ENCODE measurements at places on chromosomes 2 and 18.
A peak's percentile ranks its signal among the peaks of the same experiment; 100 is the strongest.

GRCh38 chr2:28163028-28163427, 229.6 kb upstream of the FOSL2 start:
- DNase-seq = no peak

- DNase-seq = peak; percentile 49
Measured at GRCh38 chr2:65429786-65430602, 2.4 kb downstream of the SPRED2 start.

GRCh38 chr2:122186761-122187222, 431.3 kb downstream of the TSN start:
- no peak for DNase-seq

DNA sequence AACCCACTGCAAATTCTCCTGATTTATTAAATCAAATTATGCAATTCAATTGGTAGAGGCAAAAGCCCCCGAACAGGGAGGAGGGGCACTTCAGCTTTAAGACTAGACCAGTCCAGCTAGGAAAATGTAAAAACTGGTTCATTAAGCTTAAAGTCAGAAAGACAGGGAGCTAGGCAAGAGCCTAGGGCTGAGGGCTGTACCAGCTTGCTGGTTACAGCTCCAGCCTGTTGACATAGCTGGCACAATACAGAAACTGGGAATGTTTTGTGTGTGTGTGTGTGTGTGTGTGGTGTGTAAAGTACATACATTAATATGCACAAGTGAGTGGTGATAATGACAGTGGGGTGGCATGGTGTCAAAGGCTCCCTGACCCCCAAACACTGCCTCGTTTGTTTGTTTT, 307.0 kb upstream of the CELF4 start:
- DNase-seq = no peak

DNA sequence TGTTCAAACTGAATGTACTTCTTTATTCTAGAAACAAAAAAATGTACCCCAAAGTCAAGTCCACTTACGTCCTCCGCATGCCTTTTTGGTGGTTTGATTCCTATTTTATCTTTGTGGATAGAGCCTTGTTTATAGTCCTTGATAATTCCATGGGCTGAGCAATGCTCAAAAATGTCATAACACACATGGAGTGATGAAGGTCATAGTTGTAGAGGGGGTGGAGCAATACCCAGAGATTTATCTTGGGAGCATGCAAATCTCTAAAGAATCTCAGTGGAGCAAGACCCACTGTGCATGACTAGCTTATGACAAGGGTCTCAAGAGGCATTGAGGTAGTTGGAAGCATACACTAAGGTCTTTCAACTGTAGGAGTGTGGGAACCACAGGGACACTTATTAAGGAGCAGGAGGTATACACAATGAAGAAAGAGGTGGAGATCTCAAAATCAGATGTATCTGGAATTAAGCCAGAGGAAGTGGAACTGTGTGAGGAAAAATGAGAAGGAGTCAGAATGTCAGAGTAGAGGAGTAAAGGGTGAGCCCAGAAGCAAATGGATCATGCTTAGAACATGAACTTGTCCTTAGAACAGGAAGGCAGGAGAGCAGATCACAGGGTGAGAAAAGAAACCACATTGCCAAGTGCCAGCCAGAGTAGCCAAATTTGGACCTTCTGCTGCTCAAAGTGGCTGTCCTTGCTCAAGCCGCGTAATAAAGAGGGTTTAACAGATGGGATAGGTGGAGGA, 68.1 kb upstream of the STK39 start:
- no peak for DNase-seq

GRCh38 chr2:227515742-227516141, 43.8 kb downstream of the AGFG1 start:
- DNase-seq = no peak

DNA sequence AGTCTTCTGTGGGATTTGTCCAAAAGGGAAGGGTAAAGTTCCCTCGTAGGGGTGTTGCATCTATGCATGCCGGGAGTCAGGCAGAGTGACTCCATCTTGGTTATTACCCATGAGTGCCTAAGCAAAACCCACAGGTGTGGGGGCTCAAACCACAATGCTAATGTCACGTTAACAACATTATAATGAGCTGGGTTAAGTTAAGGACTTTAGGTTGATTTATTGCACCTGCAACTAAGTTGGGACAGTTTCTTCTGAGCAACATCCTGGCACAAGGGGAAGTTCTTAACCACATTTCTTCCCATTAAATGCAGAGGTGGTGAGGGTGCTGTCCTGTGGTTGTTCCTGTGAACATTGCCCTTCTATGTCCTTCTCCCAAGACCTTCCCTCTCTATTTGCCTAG, 1596.8 kb upstream of the SLC39A10 start:
- DNase-seq = no peak

- no peak for DNase-seq
Measured at GRCh38 chr2:190214426-190215194, 105.0 kb downstream of the HIBCH start.

- DNase-seq = no peak
Measured at GRCh38 chr2:2263196-2263829, 67.8 kb downstream of the MYT1L start.

- DNase-seq = peak; percentile 75
Measured at GRCh38 chr2:237774811-237775553, 23.6 kb upstream of the RBM44 start.

- no peak for DNase-seq
Measured at GRCh38 chr2:10412380-10412779, 35.7 kb downstream of the ODC1 start.

- no peak for DNase-seq
Measured at GRCh38 chr2:26754972-26755670, 9.0 kb upstream of the SLC35F6 start.

- DNase-seq = no peak
Measured at GRCh38 chr2:133651861-133652260, 83.6 kb upstream of the NCKAP5 start.

GRCh38 chr2:98900721-98901120, 35.3 kb downstream of the CRACDL start:
- no peak for DNase-seq

- DNase-seq = no peak
Measured at GRCh38 chr2:160859096-160859495, 301.1 kb upstream of the TANK start.

GRCh38 chr2:224990710-224991109, 51.6 kb downstream of the DOCK10 start:
- no peak for DNase-seq

DNA sequence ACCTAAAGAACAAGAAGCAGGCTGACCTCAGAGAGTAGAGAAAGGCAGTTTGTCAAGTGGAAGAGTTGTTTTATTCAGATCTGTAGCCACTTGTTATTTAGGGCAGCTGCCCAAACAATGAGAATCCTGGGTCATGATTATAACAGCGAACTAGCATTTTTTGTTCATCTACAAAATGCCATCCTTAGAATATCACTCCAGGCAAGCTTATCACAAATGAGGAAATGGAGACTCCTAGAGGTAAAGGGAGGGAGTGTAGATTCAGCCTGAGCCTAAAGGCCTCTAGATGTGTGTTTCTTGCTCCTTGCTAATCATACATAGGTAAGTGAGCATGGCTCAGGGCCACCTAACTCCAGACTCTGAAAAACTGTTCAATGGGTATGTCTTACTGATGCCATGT, 126.1 kb downstream of the HNMT start:
- peak; percentile 63 for DNase-seq

GRCh38 chr18:67265464-67266245, 250.9 kb downstream of the DSEL start:
- DNase-seq = no peak

GRCh38 chr2:23436346-23437098, 51.5 kb downstream of the KLHL29 start:
- no peak for DNase-seq

DNA sequence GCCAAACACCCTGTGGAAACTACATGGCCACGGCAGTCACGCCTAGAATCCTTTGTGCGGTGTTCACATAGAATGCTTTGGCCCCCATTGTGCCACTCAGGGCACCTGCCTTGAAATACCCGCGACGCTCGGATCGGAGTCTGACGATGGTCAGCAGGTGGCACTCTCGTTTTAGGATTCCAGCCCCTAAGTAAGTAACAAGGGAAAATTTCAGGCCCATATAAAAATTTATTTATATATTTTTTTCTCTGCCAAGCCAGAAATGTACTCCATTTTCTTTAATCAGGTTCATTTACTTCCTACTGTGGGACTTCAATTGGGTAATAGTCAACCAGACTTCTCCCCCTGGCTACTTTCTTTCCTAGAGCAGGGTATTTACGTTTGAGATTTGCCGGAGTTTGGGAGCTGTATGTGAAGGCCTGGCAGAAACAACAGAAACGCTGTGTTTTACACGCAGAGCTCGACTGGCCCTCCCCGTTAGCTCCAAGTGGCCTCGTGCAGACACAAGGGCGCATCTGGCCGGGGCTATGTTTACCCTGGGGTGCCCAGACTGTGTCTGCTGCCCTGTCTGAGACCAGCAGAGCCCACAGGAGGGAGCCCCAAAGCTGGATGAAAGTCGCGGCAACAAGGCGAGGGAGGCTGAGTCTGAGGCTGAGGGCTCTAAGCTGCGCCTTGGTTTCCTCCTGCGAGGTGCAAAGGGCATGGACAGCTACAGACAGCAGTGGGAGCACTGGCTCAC, 41.6 kb downstream of the LRRC30 start:
- DNase-seq = peak; percentile 75

GRCh38 chr2:10405448-10405847, 42.7 kb downstream of the ODC1 start:
- no peak for DNase-seq

DNA sequence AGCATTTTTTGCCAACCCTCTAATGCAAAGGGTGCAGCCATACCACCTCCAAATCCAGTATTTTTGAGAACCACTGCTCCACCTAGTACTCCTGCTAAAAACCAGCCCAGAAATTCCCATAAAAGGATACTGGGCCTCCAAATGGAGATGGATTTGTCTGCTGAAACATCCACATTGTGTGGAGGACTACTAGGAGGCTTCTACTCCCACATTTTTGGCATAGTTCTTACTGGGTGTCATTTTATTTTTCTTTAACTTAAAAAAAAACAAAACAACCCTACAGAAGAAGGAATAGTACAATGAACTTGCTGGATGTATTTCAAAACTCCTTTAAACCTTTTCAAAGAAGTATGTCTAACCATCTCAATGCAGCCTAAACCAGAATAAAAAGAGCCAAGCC, 219.2 kb downstream of the SRBD1 start:
- DNase-seq = no peak

- no peak for DNase-seq
Measured at GRCh38 chr18:366466-367061, 98.7 kb upstream of the THOC1 start.

DNA sequence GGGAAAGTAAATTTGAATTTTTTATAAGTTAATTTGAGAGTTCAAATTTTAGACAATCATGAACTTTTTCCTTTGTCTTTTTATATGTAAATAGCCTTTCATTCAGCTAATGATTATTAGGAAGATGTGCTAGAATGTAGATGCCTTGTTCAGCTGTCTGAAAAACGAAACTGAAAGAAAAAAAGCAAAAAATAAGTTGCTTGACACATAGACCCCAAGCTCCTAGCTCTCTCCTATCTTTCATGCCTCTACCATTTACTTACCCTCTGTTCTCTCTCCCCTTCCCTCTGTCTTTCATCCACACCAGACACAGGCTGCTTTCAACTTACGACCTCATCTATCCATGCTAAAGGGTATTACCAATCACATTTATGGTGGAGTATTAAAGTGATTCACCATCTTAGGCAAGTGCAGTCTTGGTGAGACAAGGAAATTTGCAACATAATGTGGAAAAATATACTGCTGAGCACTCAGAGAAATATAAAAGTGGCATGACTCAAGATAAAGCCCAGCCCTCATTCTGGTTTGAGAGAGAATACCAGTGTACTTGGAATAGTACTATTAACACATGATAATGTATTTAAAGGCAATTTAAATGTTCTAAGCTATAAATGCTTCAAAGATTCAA, 425.6 kb downstream of the SUCLG1 start:
- DNase-seq = no peak

Measured in D341Med (cell line).